ENCODE measurements at places on chromosomes 6 and 20.

DNA sequence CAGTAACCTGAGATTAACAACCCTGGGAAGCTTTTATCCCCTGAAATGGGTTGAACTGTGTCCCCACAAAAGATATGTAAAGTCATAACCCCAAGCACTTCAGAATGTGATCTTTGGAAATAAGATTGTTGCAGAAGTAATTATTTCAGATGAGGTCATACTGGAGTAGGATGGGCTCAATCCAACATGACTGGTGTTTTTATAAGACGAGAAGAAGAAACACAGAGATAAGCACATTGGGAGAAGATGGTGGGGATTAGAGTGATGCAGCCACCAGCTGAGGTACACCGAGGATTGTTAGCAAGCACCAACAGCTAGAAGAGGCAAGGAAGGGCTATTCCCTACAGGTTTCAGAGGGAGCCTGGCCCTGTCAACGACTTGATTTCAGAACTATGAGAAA is 12.5 kb upstream of the RNF217 start:
- DNase-seq = no peak

GRCh38 chr6:50681213-50681824 is 32.0 kb upstream of the TFAP2D start:
- no peak for DNase-seq

- DNase-seq = no peak
These were observed 9.2 kb upstream of the SLC13A3 start for GRCh38 chr20:46660487-46660886.

GRCh38 chr6:9537381-9537780 is 877.5 kb downstream of the TFAP2A start:
- no peak for DNase-seq

DNA sequence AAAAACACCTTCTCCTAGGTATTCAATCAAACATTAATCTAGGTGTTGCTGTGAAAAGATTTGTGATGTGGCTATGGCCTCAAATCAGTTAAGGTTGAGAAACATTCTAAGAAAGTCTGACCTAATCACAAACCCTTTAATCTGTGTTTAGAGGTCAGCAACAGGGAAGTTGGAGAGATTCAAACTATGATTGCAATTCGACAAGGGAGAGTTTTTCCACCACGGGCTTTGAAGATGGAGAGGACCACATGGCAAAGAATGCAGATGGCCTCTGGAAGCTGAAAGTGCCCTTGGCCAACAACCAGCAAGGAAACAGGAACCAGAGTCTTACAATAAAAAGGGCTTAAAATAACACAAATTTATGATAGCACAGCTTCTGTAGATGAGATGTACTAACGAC is 29.6 kb upstream of the LGSN start:
- DNase-seq = no peak

- DNase-seq = peak; percentile 37
These were observed 684 bp downstream of the ZNFX1 start for GRCh38 chr20:49276961-49277785.

DNA sequence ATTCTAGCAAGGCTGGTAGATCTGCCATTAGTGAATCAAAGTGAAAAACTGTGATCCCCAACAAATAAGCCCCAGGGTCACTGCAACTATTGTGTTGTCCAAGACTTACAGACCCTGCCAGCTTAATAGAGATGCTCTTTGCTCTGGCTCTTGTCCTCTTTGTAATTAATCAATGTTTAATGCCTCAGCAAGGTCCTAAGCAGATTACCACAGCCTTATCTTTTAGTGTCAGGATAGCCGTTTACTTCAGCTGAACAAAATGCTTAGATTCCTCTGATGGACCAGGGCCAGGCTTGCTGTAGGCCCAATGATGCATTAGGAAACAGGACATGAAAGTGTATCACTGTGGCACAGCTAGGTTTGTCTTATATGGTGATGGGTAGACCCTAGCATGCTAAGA is 353.3 kb downstream of the HACE1 start:
- DNase-seq = no peak

DNA sequence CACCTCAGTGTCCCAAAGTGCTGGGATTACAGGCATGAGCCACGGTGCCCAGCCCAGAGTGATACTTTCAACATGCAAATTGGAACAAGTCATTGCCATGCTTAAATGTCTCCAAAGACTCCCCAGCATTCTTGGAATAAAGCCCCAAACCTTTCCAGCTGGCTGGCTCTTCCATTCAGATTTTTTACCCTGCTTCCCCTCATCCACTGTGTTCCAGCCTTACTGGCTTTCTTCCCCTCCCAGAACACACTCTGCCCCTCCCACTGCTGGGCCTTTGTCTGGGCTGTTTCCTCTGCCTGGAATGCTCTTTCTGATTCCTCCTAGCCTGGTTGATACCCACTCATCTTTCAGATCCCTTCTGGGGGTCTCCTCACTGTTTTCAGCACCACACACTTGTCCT is 40.1 kb upstream of the NNAT start:
- DNase-seq = no peak

GRCh38 chr6:32679492-32679891 is 13.0 kb upstream of the HLA-DQB1 start:
- no peak for DNase-seq

DNA sequence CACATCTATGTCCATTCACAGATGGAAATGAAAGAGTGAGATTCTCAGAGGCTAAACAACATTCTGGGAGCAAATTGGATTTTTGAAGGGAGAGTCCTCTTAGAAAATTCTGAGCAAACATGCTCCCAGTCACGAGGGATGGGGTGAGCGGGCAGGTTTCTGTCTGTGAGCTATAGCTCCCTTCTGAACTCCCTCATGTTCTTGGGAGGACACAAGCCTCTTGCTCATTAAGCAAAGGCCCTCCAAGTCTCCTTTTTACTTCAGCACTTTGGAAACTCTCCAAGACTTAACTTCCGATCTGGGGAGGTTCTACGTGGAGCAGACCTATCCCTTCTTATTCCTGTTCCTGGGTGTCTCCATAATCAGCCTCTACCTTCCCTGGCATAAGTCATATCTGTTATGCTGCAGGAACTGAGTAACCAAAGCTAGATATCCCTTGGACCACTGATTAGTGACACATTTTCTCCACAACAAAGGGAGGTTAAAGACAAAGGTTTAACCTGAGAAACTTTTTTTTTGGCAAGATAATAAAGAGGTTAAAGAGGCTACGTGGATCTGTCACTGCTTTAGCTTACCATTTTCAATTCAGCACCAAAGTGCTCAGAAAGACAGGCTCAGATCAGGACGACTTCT is 33.0 kb upstream of the SMIM29 start:
- DNase-seq = no peak

DNA sequence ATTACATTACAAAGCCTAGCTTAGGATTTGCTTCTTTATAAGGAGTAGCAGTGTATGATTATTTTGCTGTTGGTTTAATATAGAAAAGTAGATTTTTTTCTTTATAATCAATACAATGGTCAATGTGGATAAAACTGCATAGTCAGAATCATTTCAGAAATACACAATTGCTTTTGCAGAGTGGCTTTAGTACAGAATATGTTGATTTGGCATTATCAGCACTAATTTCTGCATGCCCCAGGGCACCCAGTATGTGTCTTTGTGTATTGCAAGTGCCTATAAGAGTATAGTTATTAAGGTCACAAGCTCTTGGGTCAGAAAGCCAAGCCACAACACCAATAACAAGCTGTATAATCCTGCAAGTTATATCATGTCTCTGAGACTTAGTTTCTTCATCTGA is 258.4 kb downstream of the PLCB1 start:
- no peak for DNase-seq

DNA sequence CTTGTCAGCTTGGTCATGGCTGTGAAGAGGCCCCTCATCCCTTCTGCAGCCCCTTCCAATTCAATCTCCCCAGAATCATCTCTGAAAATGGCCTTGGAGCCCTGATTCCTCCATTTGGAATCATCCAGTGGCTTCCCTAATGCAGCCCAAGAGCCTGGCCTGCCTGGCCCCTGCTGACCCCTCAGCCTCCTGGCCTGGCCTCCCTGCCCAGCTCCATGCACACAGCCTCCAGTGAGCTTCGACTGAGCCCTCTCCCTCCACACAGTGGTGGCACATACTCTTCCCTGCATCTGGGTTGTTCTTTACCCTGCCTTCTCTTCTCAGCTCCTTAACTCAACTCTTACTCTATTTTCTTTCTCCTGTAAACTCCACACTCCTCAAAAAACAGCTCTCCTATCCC is 120.9 kb downstream of the ANKRD60 start:
- DNase-seq = no peak

DNA sequence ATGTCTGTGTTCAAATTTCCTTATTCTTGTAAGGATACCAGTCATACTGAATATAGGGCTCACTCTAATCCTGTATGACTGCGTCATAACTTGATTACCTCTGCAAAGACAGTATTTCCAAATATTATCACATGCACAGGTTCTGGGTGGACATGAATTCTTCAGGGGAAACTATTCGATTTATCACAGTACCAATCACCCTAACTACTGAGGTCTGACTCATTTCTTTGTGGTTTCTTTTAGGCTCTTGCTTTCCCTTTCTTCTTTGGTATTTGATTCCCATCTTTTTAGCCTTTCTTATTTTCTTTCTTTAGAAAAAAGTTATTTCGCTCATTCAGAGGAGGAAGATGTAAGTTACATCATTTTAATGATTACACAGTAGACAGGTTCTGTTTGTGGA is 40.3 kb upstream of the TBX18 start:
- no peak for DNase-seq

GRCh38 chr6:161270116-161270515 is 3.7 kb downstream of the AGPAT4 start:
- no peak for DNase-seq

DNA sequence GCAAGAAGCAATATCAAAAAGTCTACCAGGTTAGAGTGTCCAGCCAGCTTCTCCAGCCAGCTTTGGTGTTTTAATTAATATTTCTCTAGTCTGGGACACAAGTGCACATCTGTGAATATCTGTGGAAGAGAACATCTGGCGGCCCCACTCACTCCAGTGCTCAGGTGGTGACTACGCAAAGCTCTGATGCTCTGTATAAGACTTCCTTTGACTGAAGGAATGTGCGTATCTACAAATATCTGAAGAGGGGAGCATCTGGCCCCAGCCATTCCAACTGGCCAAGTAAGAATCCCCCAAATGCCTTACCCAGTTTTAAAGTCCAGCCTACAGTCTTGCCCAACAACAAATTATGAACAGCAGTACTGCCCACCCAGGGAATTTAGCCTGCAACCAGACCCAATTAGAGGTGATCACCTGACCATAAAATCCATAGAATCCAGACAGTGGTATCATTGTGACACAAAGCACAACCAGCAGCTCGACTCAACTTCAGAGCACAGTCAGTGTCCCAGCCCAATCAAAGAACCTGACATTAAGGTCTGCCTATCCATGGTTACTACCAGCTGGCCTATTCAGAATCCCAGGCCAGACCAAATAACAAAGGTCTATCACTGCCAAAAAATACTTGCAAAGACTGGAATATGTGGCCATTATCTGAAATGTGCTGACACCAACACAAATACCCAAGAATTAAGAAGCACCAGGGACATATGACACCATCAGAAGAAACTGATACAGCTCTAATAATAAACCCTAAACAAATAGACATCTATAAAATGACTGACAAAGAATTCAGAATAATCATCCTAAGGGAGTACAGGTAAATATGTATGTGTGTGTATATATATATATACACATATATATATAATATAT is 76.1 kb upstream of the MANEA start:
- no peak for DNase-seq

GRCh38 chr6:137870308-137870644 is 3.2 kb downstream of the TNFAIP3 start:
- no peak for DNase-seq

- DNase-seq = no peak
These were observed 50.0 kb upstream of the CLDN20 start for GRCh38 chr6:155213611-155214372.

GRCh38 chr20:50281831-50282591 is 91.4 kb downstream of the CEBPB start:
- DNase-seq = no peak

- DNase-seq = no peak
These were observed 4.6 kb upstream of the LZTS3 start for GRCh38 chr20:3177746-3178485.

DNA sequence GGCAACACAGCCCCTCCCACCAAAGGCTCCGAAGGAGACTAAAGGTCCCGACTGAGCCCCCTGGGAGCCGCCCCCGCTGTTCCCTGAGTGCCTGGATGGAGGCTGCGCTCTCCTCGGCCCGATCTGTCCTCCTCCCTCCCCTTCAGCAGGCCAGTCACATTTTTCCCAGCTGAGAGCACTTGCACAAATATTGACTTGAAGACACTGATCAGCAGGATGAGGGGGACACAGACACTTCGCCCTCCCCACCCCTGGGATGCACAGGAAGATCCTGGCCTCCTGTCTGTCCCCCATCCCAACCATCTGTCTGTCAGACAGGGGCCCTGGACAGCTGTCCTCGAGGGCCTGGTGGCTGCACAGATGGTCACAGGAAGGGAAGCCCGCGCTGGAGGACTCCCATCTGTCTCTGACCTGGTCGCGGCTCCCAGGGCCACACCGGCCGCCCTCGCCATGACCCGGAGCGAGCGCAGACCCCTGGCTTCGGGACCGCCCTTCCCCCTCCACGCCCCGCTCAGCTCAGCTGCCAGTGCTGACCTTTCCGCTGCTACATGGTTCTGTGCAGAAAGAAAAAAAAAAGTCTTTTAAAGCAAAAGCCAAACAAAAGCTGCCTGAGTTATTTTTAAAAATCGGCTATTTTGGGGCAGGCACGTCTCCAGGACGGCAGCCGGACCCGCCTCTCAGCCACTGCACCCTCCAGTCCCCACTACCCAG is 11.1 kb downstream of the LAMA5 start:
- no peak for DNase-seq

DNA sequence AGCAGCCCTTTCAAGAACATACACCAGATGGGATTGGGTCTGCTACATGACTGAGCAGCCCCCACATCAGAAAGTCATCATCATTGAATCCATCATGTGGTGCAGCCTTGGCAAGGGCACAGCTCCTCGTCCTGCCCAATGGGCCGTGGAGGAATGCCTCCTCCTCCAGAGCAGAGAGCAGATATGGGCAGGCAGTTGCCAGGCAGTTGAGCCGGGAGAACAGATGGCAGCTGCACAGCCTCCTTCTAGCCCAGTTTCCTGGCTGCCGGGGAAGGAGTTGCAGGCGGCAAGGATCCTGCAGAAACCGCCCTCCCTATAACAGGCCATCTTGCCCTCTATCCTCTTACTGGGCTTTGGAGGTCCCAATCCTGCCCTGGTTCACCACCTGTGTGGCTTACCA is 11.9 kb upstream of the ZFAND3 start:
- DNase-seq = no peak

DNA sequence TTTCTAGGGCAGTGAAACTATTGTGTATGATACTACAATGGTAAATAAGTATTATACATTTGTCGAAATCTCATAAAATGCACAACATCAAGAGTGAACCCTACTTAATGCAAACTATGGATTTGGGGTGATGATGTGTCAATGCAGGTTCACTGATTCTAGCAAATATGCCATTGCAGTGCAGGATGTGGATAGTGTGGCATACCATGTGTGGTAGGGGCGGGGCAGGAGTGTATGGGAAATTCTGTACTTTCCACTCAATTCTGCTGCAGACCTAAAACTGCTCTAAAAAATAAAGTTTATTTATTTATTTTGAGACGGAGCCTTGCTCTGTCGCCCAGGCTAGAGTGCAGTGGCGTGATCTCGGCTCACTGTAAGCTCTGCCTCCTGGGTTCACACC is 44.3 kb downstream of the ABHD12 start:
- DNase-seq = no peak

Measured in stimulated activated CD8-positive, alpha-beta memory T cell treated with anti-CD3 and anti-CD28 coated beads, Interleukin-7, amount 100 ng/mL, for 4 hours (primary cell).